ENCODE measurements at places on chromosomes 2 and 18.

GRCh38 chr18:71989616-71990015 lies 554.5 kb downstream of the CBLN2 start:
- DNase-seq = peak; percentile 2

GRCh38 chr2:118050386-118050785 lies 36.5 kb upstream of the CCDC93 start:
- peak; percentile 4 for DNase-seq

DNA sequence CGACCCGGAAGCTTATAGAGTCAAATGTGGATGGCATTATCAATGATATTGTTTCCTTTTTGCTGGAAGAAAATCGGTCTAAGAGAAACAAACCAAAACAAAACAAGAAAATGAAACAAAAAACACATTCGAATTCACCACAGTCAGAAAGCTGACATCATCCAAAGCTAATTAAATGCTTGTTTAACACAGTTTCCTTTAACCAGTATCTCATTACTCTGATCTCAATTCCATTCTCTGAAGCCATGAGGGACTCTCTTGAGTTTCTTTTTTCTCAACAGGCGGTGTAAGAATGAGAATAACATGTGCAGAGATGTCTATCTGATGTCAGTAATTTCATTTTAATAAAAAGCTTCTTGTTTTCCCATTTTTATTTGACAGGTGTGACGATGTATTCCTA lies 1448.3 kb upstream of the DDX18 start:
- DNase-seq = no peak

GRCh38 chr2:159960414-159960813 lies 102.0 kb downstream of the PLA2R1 start:
- peak; percentile 88 for DNase-seq

DNA sequence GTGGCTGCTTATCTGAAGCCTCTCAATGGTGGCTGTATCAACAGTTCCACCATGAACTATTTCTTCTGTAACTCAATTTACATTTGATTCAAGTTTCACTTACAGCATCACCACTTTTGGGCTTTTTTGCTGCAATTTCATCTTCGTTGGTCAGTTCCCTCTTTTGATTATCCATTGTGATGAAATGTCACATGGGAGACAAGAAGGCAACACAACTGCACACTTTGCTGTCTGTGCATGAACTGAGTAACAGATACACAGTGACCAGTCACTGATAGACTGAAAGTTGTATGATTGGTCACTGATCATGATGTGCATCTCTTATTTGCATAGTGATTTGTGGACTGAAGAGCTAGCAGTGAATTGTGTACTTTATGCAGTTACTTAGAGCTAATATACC lies 130.7 kb upstream of the RNF152 start:
- no peak for DNase-seq

DNA sequence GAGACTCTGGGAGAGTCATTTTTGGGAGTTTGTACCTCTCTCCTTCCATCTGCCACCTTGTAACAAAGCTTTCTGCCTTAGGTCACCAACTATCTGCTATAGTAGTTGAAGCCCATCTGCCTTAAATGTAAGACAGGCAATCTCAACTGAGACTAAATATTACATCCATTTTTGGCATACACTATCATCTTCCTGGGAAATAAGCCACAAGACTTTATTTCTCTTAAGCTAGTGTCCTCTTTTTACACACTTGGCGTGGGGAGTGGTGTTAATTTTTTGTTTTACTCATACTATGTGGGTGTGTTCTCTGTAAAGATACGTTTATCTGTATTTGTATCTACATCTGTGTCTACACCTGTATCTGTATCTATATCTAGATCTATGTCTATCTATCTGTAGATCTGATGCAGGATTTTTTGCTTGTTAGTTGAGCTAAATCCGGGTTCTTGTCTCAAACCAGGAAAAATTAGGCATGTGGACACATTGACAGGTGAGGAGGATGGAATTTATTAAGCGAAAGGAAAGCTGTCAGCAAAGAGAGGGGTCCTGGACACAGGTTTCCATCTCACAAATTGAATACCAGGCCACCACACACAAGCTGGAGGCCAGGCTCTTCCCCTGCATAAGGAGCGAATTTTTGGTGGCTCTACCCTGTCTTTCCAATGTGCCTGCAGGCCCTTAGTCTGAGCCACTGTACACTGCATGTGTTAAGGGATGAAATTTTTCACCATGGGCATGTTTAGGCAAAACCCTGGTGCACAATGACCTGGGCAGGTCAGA lies 64.8 kb upstream of the RND3 start:
- DNase-seq = no peak

- no peak for DNase-seq
These were observed 33.3 kb downstream of the RTTN start for GRCh38 chr18:70172225-70172624.

DNA sequence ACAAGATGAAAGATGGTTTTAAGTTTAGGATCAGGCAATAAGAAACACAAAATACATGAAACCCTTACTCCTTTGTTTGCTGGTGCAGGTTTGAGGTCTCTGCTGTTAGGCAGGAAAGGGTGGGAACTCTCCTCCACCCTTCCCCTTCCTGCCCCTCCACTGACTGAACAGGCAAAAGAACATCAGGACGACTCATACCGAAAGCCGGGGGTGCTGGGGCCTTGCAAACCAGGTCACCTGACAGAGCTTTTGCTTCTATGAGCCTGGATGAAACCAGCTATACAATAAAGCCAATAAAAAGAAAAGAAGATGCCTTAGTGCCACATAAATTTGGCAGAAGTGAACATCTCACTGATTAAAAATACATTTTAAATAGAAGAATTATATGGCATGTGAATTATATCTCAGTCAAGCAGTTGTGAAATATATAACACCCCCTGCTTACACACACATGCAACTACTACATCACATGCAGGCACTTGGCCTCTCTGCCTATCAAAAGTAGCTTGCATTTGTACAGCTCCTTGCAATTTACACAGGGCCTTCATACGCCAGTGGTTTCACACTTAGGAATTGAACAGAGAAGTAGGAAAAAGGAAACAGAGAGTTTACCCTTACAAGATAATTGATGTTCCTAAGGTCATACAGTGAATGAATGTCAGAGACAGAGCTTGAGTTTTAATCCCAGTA lies 215.1 kb upstream of the TRIB2 start:
- no peak for DNase-seq

DNA sequence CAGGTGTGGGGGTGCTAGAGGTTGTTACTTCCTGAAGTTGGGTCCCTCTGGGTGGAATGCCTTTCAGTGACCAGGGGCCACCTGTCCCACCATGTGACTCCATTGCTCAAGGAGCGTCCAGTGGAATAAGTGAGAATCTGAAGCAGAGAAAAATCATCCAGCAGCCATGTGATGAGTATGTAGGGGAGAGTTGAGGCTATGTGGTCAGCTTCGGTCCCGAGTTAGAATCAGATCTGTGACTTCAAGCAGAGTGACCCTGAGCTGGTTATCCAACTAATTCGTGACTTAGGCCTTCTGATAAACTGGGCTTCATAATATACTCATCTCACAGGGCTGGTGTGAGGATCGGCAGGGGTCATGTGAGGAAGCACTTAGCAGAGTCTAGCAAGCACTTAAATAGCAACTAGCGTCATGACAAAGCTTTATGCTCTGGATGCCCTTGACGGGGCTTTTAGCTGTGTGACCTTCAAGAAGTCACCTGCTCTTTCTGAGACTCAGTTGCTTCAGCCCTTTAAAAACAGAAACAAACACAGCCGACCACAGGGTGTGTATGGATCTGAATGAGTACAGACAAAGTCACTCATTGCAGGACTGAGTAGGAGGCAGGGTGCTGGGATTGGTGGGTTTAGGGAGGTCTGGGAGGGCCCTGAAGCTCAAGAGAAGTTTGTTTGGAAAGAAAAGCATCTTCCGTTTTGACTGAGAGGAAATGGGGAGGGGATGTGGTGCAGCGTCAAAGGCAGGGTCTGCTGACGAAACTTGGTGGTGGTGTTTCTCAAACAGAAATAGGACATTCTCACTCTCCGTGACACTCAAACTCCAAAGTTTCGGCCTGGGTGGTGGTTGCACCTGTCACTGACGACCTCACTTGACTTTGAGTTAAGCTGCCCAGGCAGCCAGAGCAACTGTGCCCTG lies 264.0 kb upstream of the CXCR4 start:
- DNase-seq = no peak

GRCh38 chr2:203361922-203362321 lies 33.7 kb downstream of the ABI2 start:
- peak; percentile 16 for DNase-seq
